Chondrocyte (in vitro differentiated cells): ENCODE measurements at places on chromosomes 6 and 20. TPM values are rescaled to one million over a fixed set of nuclear protein-coding genes. Genes with fewer than 3 reads are reported as not detected.

GRCh38 chr6:106223300-106223930, 102.1 kb downstream of the ATG5 start:
- no peak for DNase-seq

- no peak for DNase-seq
Measured at GRCh38 chr6:98769546-98769945, 64.8 kb upstream of the POU3F2 start.

DNA sequence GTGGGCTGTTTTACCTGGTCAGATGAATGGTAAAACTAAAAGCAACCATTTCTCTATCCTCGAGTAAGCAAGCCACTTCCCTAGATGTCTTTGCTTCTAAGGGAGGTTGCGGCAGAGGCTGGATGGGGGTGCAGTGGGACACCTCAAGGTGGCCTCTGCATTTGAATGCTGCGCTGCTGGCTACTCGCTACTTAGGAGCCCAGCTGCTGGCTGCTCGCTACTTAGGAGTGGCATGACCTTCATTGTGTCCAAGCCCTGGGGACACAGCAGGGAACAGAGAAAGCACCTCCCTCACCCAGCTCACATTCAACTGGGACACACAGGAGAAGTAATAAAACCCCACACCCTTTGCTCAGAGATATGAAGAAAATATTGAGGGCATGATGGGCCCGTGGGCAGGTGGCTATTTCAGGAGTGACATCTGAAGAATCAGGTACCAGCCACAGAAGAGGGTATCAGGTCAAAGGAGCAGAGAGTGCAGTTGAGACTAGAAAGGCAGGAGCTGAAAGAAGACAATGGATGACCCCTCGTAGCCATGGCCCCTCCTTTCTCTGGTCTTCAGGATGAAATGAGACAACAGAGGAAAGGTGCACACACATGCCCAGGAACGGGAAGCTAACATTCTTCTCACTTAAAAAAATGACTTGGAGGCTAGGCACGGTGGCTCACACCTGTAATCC, 149.4 kb downstream of the ZMYND8 start:
- no peak for DNase-seq

GRCh38 chr20:13212750-13213149, 8.3 kb upstream of the ISM1 start:
- DNase-seq = no peak

GRCh38 chr6:38580030-38580429, 59.7 kb downstream of the BTBD9 start:
- no peak for DNase-seq

- no peak for DNase-seq
Measured at GRCh38 chr6:144697369-144697760, 412.2 kb downstream of the UTRN start.

- no peak for DNase-seq
Measured at GRCh38 chr6:158211273-158212055, 43.3 kb downstream of the GTF2H5 start.

DNA sequence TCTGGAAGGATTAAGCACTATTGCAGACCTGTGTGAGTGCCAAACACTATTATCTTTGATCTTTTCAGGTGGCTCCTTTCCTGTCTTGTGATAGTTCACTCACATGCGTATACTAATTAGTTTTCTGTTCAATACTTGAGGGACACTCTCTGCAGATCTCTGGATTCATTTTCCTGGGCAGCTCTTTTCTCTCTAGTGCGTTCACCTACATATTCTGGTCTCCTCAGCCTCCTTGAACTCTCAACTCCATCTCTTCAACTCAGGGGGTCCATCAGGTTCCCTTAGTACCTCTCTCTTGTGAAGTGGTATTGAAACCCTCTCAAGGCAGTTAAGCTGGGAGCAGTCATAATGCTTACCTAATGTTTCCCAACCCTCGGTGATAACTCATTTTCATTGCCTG, 1218.1 kb upstream of the MAP3K7 start:
- no peak for DNase-seq

DNA sequence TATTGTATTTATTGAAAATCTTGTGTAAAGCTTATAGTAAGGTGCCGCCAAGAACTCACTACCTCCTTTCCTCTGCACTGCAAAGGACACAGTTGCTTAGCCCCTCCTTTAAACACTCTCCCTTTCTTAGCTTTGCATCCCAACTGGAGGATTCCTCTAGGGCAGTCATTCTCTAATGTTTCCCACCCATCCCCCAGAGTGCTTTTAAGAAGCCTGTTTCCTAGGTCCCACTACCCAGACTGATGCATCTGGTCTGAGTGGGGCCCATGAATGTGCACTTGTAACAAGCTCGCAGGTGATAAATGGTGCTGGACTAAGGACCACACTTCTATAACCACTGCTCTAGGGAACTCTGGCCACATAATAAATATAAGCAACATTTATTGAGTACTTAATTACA, 55.2 kb downstream of the B4GALT5 start:
- DNase-seq = no peak

- DNase-seq = no peak
Measured at GRCh38 chr6:168598251-168599117, 157.5 kb downstream of the SMOC2 start.

Gene VARS1
- total RNA-seq = 71.1 to 101 TPM (median 71.9 TPM) in 3 replicates

Gene ACOT13
- 28.4 to 33.1 TPM (median 30.4 TPM) in 3 replicates for total RNA-seq

Gene SOX18
- 2.1 to 2.8 TPM (median 2.3 TPM) in 3 replicates for total RNA-seq

Gene BMP6
- 0.49 to 0.50 TPM in 2 of 3 replicates, not detected in the other for total RNA-seq

Gene MYLK4
- 0.99 to 1.1 TPM (median 1.00 TPM) in 3 replicates for total RNA-seq
